ENCODE measurements at places on chromosomes 4 and X.

DNA sequence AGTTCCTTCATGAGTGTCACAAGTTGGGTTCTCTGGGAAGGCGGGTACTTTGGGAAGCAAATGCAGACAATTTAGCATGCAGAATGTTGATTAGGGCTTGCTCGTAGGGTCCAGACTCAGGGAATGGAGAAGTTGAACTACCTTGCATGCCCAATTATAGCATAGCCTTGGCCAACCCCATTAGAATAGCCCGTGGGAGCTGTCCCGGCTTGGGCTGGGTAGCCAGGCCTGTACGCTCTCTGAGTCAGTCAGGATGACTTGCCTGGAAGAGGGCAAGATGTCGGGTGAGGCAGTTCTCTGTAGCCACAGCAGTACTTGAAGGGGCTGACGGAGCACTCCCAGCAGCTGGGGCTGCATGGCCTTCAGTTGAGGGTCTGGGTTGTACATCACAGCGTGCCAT is 19.5 kb downstream of the KIAA0232 start:
- DNase-seq = no peak

DNA sequence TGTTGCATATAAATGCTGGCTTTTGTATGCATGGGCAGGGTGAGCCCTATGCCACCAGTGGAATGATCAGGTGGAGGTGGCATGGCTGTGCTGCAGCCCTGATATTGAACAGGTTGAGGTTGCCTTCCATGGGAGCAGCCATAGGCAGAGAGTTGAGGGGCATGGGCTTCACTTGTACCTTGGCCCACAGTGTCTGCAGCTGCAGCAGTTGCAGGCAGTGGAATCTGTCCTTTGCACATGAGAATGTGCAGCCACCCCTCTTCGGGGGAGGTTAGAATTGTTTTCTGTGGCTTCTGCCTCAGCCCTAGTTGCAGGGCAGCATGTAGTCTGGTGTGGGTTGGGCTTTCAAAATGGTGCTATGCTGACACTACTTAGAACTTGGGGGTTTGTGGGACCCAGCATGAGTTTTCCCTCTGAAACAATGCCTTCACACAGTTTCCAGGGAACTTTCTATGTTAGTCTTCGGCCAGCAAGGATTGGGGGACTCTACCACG is 25.4 kb upstream of the VSIG1 start:
- no peak for DNase-seq

DNA sequence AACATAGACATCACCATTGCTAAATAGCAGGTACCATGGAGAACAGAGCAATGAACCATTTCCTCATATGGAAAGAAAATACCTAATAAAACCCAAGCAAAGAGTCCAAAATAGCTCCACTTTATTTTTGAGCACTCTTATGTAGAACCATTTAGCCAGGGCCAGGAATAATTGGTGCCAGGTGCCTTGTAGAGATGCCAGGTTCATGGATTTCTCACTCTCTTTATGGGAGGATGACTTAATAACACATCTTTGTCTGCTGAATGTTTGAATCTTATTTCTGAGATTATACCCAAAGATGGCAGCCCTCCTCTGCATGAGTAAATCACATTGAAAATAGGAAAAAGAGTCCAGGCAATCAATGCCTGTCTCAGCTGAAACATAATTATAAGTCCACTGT is 212.3 kb upstream of the SFRP2 start:
- no peak for DNase-seq

- no peak for DNase-seq
Measured at GRCh38 chrX:94288325-94288724, 614.3 kb downstream of the FAM133A start.

DNA sequence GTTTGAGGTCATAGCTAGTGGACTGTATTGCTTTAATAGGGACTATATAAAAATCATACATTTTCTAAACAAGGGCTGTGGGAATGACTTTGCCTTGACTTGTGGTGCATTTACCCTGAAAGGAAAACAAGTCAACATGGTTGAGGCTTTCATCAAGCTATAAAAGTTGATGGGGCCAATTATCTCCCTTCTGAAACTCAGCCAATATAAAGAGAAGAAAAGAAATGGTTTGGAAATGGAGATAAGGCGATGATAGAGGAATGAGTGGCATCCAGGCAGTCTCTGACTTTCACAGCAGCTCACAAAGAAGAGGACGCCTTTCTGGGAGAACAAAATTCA is 118.7 kb downstream of the SMARCA1 start:
- DNase-seq = no peak

GRCh38 chr4:88828842-88829571 is 131.4 kb upstream of the NAP1L5 start:
- peak; percentile 60 for DNase-seq

DNA sequence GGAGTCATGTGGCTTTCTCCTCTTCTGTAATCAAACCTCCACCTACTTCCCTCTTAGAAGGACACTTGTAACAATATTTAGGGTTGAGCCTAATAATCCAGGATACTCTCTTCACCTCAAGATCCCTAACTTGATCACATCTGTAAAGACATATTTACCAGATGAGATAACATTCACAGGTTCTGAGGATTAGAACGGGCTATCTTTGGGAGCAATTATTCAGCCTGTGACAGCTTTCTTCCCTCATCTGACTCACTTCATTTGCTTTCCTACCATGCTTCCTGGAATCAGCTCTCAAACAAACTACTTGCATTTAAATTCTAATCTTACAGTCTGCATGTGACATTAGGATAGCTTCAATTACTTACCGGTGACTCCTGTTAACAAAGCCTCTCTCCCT is 133.5 kb upstream of the NDST3 start:
- no peak for DNase-seq

DNA sequence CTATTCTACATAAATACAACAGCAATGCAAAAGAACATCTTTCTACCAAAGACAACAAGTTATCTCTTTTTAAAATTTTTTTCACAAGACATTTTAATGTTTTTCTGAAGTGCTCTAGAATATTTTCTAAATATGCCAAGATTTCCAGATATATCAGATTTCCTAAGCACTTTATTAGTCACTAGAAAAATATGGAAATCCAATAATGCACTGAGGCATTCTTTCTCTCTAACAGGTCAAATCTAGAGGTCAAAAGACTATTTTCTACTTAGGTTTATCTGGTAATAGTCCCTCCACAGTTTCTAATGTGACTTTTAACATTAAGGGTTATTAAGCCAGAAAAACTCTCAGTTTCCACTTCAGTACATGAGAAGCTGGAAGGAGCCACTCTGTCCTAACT is 1041.2 kb upstream of the INTU start:
- DNase-seq = peak; percentile 16

DNA sequence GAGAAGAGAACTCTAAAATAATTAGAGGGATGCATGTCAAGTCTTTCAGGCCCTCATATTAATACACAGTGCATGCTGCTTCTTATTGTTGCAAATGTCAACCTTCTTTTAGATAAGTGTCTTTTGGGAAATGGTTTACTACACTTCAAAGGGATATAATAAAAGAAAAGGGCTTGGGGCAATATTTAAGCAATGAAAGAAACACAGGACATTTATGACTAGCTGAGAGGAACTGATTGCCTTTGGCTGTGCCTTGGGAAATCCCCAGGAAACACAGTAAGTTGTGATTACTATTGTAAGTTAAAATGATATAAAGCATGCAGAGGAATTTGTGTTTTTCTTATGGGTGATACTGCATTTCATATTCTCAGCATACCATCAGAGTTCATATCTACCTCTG is 1036.2 kb upstream of the GRID2 start:
- no peak for DNase-seq

DNA sequence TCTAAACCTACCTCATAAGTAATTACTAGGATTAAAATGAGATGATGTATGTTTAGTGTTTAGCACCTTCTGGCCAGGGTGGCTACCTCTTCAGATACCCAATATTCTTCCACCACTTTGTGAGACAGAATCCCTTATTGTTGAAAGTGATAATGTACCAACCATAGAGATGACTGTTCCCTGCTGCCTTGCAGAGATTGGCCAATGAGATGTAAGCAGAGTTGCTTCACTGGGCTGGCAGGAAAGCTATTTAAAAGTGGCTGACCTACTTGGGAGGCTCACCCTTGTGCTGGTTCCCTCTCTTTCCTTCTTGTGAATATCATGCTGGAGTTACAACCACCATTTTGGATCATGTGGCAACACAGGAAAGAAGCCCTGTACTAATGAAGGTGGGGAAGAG is 58.9 kb downstream of the TMEM154 start:
- peak; percentile 35 for DNase-seq
